ENCODE measurements at places on chromosomes 16 and 17. TPM values are rescaled to one million over a fixed set of nuclear protein-coding genes. Genes with fewer than 3 reads are reported as not detected.

DNA sequence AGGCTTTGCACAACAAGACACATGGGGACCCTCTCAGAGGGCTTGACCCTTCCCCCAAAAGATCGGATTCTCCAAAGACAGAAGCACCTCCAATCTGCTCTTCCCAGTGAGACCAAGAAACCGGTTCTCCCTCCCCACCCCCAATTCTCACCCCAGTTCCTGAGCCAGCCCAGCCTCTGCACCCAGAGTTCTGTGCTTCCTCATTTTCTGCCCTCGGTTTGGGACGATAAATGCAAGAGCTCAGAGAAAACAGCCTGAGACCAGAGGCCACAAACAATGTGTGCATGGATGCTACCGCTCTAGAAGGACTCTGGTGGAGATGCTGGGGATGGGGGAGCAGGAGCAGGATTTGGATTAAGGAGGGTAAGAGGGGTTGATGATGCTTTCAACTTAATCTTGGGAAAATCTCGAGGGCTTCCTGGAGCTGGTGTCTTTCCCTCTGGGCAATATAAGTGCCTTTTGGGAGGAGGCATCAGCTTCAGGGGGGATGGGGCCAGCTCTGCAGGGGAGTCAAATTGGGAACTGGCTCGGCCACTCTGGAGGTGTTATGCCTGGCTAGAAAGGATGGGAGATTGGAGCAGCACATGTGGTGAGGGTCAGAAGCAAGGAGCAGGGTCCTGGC, 6.0 kb downstream of the KRT15 start:
- no peak for DNase-seq

DNA sequence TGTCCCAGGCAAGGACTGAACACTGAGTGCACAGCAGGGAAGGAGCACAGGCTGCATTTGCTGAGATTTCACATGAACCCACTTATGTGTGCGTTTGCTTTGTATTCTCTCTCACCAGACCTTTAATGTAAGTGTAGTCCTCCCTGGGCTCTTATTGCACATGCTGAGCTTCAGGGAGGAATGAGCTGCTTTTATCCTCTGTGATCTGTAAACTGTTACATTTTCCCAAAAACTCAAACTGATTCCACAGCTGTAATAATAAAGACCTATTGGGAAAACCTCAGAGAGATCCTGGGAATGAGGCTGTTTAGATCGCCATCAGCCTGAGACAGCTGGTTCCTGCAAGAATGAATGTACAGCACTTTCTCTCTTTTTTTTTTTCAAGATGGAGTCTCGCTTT, 53.6 kb upstream of the ADORA2B start:
- no peak for DNase-seq

CLEC18C gene
- 3.0 TPM for total RNA-seq

RPH3AL gene
- total RNA-seq = 19.0 TPM

TBC1D3I gene
- total RNA-seq = not detected

RFFL gene
- 20.4 TPM for total RNA-seq

All from stomach (tissue), 19 donors.